ENCODE measurements at places on chromosomes 7 and 10. TPM values are rescaled to one million over a fixed set of nuclear protein-coding genes. Genes with fewer than 3 reads are reported as not detected.

Gene PLXNA4
- 5.4 TPM for total RNA-seq

GRCh38 chr10:34495938-34496337 is 319.2 kb downstream of the PARD3 start:
- no peak for DNase-seq
- no peak overlapping the region for H3K4me3 ChIP-seq
- no peak overlapping the region for H3K27ac ChIP-seq
- no peaks in the 10 kb centered on the region for H3K27me3 ChIP-seq
- no peaks in the 10 kb centered on the region for H3K36me3 ChIP-seq
- no peaks in the 10 kb centered on the region for H3K4me1 ChIP-seq

- DNase-seq: no peak
- no peak overlapping the region for H3K27ac ChIP-seq
- no peaks in the 10 kb centered on the region for H3K4me1 ChIP-seq
- H3K36me3 ChIP-seq: no peaks in the 10 kb centered on the region
- no peak overlapping the region for H3K4me3 ChIP-seq
- no peaks in the 10 kb centered on the region for H3K27me3 ChIP-seq
These were observed 83.2 kb upstream of the JAZF1 start for GRCh38 chr7:28263622-28264271.

DNA sequence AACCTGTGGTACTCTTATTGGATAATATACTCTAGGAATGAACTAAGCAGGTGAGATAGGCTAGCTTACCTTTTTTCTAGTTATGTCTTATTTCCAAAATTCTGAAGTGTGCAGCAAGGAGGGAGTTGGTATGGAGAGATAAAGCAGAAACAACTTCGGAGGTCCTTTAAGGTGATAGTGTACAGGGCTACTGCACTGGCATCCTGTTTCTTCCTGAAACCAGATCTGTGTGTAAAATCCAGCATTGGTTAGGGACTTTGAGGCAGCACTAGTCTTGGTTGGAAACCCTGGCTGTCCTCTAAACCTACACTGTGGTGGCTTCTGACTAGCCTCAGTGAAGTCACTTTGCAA is 66.9 kb upstream of the STRIP2 start:
- H3K4me3 ChIP-seq: no peak overlapping the region
- H3K36me3 ChIP-seq: no peaks in the 10 kb centered on the region
- peak overlapping the region; percentile 78 for H3K27ac ChIP-seq
- H3K4me1 ChIP-seq: peaks cover 15% of the 10 kb centered on the region
- no peak for DNase-seq
- no peaks in the 10 kb centered on the region for H3K27me3 ChIP-seq

DNA sequence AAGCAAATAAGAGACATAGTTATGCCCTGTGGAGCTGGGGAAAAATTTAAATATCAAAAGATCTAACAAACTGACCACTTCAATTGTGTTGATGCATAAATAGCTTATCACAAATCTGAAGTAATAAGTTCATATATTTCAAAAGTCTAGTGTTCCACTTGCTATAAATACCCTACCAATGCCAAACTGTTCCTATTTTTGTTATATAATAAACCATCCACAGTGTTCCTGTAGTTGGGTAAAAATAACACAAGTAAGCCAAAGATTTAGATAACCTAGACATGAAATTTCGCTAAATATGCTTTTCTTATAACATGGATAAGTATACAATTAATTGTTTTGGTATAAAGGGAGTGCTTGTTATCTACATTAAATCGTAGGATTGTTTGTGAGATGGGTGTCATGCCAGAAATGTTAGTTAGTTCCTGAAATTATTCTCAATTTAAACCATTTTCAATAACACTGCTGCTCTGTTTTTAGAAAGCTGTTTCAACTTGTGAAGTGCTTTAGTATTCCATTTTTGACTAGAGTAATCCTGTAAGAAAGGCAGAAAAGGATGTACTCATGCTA is 85.5 kb downstream of the CACNA2D1 start:
- no peak for DNase-seq
- no peak overlapping the region for H3K4me3 ChIP-seq
- no peaks in the 10 kb centered on the region for H3K4me1 ChIP-seq
- no peak overlapping the region for H3K27ac ChIP-seq
- H3K36me3 ChIP-seq: no peaks in the 10 kb centered on the region

- DNase-seq: no peak
- H3K4me3 ChIP-seq: no peak overlapping the region
- H3K36me3 ChIP-seq: no peaks in the 10 kb centered on the region
- H3K27me3 ChIP-seq: no peaks in the 10 kb centered on the region
- no peaks in the 10 kb centered on the region for H3K4me1 ChIP-seq
These were observed 25.8 kb downstream of the ACTA2 start for GRCh38 chr10:88926566-88927415.

DNA sequence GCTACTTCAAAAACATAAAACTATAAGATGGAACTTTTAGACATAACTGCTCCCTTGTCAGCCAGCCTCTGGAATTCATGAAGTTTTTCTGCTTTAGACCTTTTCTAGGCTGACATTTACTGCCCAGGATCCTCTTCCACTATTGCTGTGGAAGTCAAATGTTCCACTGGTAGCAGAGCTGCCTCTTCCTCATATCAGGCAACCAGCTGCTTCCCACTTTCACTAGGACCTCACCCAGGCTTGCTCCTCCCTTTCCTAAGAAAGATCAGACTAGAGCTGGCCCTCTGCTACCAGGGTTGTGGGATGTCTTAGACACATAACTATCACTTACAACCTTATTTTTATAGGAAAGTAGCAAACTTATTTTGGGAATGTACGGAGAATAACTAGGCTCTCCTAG is 121.5 kb downstream of the CTTNBP2 start:
- no peak overlapping the region for H3K4me3 ChIP-seq
- H3K27ac ChIP-seq: no peak overlapping the region
- H3K4me1 ChIP-seq: no peaks in the 10 kb centered on the region
- H3K36me3 ChIP-seq: no peaks in the 10 kb centered on the region

GRCh38 chr10:71565284-71566000 is 154.1 kb downstream of the C10orf105 start:
- H3K27ac ChIP-seq: no peak overlapping the region
- DNase-seq: no peak
- H3K27me3 ChIP-seq: no peaks in the 10 kb centered on the region

DNA sequence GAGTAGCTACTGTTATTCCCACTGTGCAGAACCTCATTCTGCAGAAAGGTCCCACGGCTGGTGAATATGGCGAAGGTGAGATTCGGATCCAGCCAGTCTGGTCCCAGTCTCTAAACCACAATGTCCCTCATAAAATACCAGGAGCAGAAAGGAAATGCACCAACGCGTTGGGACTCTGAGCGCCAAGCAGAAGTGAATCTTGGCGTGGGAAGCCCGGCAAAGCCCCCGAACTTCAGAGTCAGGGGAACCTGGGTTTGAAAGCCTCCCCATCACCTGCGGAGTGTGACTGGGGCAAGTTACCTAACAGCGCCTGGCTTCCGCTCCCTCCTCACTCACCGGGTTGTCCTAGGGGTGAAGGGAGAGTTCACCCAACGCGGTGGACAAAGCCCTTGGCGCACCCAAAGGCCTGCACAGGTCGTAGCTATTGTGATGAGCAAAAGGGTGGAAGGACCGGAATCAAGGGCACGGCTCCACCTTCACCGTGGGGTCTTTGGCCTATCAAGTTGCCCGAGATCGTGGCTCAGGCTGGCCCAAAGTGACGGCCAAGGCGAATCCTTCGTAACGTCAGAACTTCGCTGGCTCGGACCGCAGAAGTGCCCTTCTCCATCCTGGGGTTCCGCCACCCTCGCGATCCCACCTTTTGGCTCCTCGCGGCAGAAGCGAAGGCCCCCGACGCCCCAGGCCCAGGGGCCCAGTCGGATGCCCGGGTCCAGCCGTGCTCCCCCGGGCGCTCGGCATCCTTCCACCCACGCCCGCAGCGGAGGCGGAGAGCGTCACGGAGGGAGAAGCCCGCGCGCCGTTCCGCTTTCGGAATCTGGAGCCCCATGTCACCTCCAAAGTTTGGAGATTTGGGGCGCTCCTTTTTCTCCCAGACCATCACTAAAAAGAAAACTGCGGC is 811 bp downstream of the RGS10 start:
- peak overlapping the region; percentile 87 for H3K4me3 ChIP-seq
- peak overlapping the region; percentile 79 for H3K27ac ChIP-seq
- DNase-seq: peak; percentile 30
- no peaks in the 10 kb centered on the region for H3K27me3 ChIP-seq

Gene KCNIP2
- total RNA-seq: not detected

Gene GPC2
- 0.92 TPM for total RNA-seq

Data from stomach (tissue), 19 donors.